ENCODE measurements at places on chromosomes 2 and 18.

DNA sequence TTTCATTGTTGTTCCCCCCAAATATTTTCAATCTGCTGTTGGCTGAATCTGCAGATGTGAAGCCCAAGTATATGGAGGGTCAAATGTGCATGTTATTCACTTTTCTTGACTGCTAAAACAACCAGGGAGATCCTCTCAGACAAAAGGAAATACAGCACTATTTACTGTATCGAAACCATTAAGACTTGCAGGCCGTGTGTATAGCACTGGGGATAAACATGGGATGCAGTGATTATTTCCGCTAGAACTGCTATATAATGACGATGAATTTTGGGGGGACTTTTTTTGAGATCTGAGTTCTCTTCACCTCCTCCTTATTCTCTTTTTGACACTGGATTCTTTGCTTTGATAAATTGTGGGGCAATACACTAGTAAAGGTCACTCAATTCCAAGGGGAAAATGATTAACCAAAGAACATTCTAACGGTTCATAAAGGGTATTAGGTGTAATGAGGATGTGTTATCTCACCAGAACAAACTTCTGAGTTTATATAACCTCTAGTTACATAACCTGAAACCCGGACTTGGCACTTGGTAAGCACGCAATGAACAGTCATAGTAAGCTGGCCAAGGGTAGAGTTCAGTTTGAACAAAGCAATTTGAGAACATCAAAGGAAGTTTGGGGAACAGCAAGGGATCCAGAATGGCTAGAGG lies 3.5 kb upstream of the UGT1A1 start:
- DNase-seq, result peak; percentile 70

DNA sequence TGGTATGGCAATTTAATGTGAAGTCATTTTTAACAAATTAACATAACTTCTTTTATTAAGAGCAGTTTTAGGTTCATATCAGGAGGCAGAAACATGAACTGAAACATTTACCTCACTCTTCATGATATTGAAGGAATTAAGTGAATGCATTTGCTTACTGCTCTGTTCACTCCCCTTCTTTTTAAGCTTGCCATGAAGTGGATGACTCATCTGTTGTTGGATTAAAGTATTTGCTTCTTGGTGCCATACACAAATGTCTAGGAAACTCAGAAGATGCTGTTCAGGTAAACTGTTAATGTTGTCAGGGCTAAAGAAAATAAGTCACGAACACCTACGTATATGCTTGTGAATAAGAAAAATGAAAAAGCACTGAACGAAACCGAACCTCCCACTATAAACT lies 10.2 kb upstream of the CABYR start:
- DNase-seq, result no peak

GRCh38 chr2:44490726-44491125 lies 129.0 kb downstream of the CAMKMT start:
- no peak for DNase-seq

GRCh38 chr2:134549104-134549503 lies 169.7 kb downstream of the TMEM163 start:
- no peak for DNase-seq

Measured in HuH-7.5 (cell line).